ENCODE measurements at places on chromosomes 12 and 14. TPM values are rescaled to one million over a fixed set of nuclear protein-coding genes. Genes with fewer than 3 reads are reported as not detected.

Gene DIO3
- total RNA-seq: not detected

GRCh38 chr12:76123259-76124212 is 39.1 kb upstream of the NAP1L1 start:
- no peak for DNase-seq

Gene KRT77
- total RNA-seq: not detected

- no peak for DNase-seq
Observed at GRCh38 chr12:96766232-96766631, 140.8 kb upstream of the NEDD1 start.

Gene LRIG3
- 0.08 TPM for total RNA-seq

DNA sequence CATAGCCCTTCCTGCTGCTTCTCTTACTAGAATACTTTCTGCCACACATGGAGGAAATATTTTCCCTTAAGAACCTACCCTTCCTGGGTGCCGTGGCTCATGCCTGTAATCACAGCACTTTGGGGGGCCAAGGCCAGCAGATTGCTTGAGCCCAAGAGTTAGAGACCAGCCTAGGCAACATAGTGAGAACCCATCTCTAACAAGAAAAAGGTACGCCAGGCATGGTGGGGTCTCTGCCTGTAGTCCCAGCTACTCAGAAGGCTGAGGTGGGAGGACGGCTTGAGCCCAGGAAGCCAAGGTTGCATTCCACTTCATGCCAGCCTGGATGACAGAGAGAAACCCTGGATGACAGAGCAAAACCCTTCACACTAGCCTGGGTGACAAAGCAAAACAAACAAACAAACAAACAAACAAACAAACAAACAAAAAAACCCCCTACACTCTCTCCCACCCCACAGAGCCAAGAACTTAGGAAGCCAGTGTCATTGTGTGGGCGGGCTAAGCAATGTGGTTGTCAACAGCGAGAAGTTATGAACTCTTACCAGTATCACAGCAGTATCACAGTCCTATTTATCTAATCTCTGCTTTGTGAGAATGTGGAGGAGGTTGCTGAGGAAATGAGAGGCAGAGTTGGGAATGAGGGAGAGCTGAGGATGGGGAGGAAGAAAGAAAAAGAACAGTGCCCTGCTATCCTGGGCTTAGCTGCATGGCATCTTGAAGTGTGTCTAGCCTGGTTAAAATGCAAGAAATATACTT is 53.8 kb upstream of the CLEC14A start:
- no peak for DNase-seq

DNA sequence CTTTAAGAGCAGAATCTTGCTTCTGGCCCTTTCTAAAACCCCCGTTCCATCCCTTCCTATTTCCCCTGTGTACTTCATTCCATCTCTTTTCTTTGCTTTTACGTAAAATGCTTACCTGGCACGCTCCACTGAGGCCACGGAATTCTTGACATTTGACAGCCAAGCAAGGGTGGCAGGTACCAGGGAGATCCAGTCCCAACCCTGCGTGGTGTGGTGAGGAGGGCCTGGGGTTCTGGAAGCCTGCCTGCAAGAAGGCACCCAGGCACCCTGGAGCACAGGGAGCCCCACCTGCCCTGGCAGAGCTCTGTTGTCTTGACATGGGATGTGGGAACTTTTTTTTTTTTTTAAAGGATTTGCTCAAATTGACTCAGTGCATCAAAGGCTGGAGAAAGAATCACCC is 48.6 kb downstream of the ITPK1 start:
- no peak for DNase-seq

- DNase-seq: no peak
Observed at GRCh38 chr12:46901464-46902205, 75.8 kb upstream of the SLC38A4 start.
